Activated T-cell treated with anti-CD3 and anti-CD28 coated beads, Interleukin-2, amount 50 U/mL, for 72 hours (primary cell): ENCODE measurements at places on chromosomes 3 and 15.

- DNase-seq, result no peak
Observed at GRCh38 chr3:4753073-4753691, 226.1 kb upstream of the BHLHE40 start.

DNA sequence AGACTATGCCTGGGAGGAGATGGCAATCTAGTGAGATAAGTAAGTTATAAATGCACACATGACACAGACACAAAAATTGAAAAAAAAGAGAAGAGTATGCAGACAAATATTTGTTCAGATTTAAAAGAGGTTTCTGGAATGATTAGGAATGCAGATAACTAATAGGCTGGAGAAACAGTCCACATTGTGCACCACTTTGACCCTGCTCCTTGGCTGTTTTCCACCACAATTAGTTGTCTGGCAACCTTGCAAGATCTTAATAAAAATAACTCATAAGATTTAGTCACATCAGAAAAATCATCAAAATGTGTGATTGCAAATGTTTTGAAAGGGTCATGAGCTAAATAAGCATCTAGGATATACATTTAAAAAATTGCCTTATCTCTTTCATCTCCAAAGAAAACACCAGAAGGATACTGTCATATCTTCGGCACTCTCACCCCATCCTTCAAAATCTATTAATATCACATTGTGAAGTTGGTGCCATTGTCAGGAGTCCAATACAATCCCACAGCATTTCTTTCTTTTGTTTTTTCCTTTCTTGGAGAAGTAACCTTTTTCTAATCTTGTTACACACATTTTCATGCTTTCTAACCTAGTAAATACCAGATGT is 153.7 kb upstream of the KCNMB2 start:
- no peak for DNase-seq

- no peak for DNase-seq
Observed at GRCh38 chr15:78642331-78642730, 1.3 kb upstream of the CHRNB4 start.

GRCh38 chr3:190970560-190970959 is 108.1 kb upstream of the GMNC start:
- no peak for DNase-seq

- DNase-seq, result no peak
Observed at GRCh38 chr3:194941360-194941955, 255.8 kb downstream of the FAM43A start.

- DNase-seq, result no peak
Observed at GRCh38 chr3:8581373-8581772, 63.2 kb downstream of the SSUH2 start.

DNA sequence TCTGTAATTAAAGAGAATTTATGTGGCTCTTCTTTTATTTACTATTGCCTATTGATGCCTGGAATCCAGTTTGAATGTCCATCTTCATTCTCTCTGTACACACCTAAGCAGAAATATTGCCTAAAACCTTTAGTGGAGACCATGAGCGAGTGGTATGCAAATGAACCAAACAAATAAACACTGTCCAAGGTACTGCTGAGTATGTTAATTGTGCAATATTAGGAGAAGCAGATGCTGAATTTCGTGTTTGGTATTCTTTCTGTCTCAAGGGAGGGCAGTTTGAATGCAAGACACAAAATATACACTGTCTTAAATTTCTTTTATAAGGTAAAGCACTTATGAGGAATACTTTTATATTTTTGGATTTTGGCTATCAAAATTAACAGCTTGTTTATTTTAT is 440.9 kb downstream of the RBMS3 start:
- DNase-seq, result no peak

DNA sequence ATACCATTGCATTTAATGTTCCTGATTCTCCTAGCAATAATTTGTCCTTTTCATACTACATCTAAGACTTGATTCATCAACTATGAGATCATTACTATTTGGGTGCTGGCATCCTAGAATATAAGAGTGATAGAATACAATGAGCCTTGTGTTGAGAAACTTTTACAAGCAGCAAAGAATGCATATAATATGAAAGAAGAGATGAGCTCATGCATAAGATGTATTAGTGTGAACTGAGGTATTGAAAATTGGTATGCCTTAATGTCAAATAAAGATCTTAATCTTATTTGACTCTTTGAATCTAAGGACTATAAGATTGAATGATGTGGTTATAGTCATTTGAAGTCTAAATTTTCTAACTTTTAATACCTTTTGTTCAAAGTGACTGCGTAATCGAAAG is 220.0 kb upstream of the ARHGEF26 start:
- DNase-seq, result no peak

GRCh38 chr15:70165716-70166284 is 68.1 kb upstream of the TLE3 start:
- no peak for DNase-seq

DNA sequence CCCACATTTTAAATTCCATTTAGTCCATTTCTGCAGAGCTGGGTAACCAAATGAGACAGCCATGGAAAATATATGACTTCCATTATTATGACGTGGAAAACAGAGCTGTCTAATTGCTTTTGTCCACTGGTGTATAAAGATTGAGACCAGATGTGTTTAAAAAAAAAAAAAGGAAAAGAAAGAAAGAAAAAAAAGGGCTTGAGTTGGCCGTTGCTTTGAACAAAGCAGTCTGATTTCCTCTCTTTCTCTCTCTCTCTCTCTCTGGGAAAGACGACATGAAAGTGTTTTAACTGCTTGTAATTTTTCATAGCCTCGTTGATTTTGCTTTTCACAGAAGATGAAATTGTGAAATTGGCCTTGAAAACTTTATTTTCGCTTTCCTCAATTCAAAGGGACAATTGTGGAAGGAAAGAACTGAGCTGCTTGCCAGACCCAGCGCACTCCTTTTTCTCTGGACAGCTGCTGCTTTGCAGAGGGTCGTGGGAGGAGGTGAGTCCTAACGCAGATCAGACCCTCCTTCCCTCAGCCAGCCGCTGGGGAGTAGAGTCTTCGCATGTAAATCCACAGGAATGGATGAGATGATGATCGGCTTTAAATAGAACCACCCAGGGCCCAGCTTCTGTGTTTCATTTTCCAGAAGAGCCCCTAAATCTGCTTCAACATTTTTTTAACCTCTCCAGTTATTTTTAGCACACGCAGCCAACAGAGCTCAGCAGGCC is 42.8 kb upstream of the UBE2E1 start:
- no peak for DNase-seq

DNA sequence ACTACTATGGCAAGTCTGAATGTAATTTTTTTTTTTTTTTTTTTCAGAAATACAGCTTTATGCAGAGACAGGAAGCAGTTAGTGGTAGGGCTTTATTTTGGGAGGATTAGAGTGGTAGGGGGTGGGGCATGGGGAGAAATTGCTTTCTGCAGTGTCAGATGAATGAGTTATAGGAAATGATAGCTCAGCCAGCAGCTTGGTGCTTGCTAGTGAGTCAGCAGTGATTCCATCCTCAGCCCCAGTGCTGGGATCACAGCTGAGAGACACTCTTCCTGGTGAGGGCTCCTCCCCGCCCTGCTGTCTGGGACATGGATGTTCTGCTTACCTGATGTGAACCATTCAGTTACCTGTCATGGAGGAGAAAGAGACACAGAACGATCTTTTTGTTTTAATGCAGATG is 39.6 kb downstream of the SEMA6D start:
- DNase-seq, result no peak

DNA sequence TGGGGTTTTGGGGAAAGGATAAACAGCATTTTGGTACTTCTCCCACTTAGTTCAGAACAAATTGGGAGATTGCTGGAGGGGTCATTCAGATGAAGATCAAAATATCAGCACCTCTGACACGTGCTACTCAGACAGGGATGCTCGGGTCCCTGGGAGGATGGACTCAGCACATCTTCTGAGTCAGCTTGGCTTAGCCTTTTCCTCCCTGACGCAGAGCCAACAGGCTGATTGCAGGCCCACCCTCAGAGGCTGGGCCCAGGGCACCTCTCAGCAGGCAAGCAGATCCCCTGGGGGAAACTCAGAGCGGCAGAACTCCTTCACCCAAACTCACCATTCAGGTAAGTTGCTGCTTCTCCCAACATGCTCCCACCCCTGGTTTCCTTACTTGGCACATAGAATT is 304.9 kb downstream of the TLE3 start:
- no peak for DNase-seq

DNA sequence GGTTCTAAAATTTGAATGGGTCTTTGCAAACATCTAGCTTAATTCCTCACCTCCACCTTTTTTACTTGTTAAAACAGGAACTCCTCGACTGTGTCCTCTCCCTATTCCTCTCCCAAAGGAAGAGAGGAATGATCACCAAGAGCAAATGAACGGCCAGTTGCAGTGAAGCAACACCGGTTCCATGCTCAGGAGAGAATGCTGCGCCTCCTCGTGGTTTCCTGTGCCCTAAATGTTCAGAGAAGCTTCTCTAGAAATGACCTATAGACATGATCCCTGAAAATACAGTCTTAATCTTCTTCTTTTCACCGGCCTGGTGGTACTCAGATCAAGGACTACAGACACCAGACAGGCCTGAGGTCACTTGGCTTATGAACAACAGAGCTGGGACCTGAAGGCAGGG is 65.1 kb upstream of the GUCA1C start:
- no peak for DNase-seq

DNA sequence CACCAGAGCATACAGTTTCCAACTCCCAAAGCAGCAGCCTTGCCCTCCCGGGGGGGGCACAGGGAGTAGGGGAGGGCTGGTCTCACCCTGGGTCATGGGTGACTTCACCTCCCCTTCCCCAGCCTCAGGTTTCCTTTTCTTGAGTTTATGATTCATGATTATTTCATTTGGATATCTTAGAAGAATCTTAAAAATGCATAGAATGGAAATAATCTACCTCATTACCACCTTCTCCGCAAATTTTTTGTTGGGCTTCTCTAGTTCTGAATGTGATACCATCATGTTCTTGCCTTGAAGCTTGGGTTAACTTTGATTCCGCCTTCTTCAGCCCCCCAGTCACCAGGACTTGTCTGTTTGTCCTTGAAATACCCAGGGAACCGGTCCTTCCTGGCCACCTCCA is 148.8 kb upstream of the ROPN1 start:
- DNase-seq, result no peak

GRCh38 chr3:41688595-41689380 is 273.1 kb downstream of the ULK4 start:
- no peak for DNase-seq

DNA sequence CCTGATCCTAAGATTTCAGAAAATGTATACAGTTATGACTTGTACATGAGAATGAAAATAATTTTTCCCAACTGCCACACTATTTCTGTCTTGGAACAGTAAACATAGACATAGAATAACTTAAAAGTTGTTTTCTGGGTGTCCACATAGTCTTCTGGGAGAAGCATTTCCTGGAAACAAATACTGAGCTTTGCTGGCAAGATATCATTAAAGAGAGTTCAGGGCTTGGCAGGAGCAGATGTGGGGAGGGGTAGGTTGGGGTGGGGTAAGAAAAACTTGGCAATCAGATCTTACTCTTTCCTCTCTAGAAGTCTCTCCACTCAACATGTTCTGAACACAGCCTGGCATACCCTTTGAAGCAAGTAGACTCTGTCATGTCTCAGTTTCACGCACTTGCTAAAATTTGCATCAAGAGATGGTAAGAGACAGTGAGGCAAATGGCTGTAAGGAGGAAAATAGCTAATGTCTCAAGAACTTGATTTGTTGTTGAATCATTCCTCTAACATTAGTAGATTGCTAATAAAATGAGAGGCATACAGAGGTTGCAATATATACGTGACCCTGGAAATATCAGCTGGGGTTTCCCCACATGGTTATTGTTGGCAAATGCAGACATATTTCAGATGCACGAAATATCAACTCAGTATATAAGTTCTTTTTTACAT is 27.3 kb upstream of the ABI3BP start:
- no peak for DNase-seq
